Astrocyte of the spinal cord (primary cell): ENCODE measurements at places on chromosomes 7 and 10.

GRCh38 chr7:16963044-16963443 is 81.3 kb upstream of the AGR3 start:
- no peak for DNase-seq

GRCh38 chr10:1267568-1267967 is 211.4 kb downstream of the WDR37 start:
- DNase-seq: no peak

- DNase-seq: no peak
Measured at GRCh38 chr7:29771081-29771816, 35.1 kb upstream of the WIPF3 start.

- DNase-seq: peak; percentile 62
Measured at GRCh38 chr7:45239486-45239885, 81.9 kb downstream of the RAMP3 start.

- peak; percentile 55 for DNase-seq
Measured at GRCh38 chr10:101780818-101781654, 2.2 kb downstream of the NPM3 start.
